ENCODE measurements at places on chromosomes 3 and 15.

- DNase-seq, result no peak
These were observed 336.1 kb upstream of the PROK2 start for GRCh38 chr3:72120806-72121778.

DNA sequence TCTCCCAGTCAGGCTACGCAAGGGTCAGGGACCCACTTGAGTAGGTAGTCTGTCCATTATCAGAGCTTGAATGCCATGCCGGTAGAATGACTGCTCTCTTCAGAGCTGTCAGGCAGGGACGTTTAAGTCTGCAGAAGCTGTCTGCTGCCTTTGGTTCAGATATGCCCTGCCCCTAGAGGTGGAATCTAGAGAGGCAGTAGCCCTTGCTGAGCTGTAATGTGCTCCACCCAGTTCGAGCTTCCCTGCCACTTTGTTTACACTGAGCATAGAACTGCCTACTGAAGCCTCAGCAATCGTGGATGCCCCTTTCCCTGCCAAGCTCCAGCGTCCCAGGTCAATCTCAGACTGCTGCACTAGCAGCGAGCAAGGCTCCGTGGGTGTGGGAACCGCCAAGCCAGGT, 57.5 kb upstream of the SETMAR start:
- DNase-seq, result no peak

DNA sequence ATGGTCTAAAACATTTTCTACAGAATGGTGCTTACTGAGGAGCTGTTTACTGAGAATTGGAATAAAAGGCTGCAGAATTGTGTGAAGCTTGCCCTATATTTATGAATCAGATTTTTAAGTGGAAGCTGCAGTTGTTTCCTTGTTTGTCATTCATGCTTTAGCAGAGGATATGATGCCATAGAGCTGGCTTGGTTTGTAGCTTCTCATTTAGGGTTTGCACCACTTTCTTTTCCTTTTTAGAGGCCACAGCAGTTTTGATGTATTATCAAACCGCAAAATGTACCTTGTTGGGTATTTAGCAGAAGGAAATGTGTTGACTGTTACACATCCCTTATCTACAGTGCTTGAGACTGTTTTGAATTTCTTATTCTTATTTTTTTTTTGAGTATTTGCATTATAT, 66.2 kb downstream of the RASA2 start:
- no peak for DNase-seq

DNA sequence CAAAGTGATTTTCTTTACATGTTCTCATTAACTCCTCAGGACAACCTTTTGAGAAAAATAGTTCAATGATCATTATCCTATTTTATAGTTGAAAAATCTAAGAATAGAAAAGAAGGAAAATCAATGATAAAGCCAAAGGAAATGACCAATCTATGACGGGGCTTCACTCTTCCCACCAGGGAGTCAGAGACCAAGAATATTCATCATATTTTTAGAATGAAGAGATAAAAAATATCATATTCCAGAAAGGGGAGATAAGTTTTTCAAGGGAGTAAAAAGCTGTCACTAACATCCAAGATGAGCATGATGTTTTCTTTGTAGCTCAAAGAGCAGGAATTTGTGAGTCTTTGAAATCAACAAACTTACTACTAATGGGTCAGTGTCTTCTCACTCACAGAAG, 71.5 kb upstream of the LPP start:
- DNase-seq, result no peak

- no peak for DNase-seq
These were observed 479.9 kb downstream of the CNTN4 start for GRCh38 chr3:2578560-2578959.

DNA sequence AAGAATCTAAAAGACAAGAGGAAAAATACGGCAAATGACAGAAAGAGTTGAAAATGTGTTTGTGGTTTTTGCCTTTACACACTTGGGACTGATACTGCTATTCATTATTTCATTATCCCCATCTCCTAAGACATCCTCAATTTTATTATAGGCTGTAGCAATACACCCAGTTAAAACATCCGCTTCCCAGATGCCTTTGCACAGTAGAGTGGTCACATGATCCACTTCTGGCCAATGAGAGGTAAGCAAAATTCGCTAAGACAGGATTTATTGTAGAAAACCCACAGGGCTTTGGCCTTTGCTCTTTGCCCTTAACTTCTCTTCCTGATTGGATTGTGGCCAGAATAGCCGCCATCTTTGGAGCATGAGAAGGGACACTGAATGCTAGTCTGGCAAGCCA, 53.2 kb upstream of the BOC start:
- DNase-seq, result no peak

- peak; percentile 25 for DNase-seq
These were observed 667 bp downstream of the CEMIP start for GRCh38 chr15:80779658-80780415.

DNA sequence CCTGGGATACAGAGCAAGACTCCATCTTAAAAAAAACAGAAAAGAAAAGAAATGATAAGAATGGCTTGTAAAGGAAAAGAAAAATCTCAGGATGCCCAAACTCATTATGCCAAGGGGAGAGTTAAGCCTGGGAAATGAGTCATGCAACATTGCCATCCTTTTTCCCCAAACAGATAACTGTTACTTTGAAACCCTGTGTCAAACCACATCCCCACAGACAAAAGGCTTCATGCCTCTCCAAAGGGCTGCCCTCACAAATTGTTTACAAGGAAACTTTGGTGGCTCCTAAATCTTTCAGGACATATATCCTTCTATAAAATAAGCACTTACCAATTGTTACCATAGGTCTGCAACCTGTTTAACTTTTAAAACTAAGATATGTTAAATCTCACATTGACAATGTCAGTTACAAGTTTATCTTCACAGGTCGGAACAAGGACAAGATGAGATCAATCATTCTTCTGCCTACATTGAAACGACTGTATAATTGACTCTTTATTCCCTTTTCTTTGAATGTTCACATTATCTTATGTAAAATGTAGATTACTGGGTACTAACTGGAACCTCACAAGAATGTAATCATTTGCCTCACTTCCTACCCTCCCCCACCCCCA, 18.6 kb upstream of the SENP7 start:
- DNase-seq, result no peak

DNA sequence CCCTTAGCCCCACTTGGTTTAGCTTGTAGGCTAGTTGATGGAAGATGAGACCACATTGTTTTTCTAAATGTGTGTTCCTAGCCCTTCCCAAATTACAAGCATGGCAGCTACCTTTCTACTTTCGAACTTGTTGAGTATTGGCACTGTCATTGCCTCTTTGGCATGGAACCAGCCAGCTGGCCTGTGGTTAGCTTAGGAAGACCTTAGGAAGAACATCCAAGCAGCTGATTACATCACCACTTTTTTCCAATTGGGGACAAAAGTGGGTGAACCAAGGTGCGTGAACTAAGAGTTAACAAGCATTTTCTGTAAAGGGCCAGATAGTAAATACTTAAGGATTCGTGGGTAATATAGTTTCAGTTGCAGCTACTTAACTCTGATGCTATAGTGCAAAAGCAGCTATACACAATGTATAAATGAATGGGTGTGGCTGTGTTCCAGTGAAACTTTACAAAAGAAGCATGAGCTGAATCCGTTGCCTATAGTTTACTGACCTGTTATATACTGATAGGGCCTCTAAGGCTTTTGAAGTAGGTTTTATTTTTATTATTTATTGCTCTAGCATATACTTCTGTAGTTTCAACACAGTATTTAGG, 8.5 kb downstream of the KLHL18 start:
- no peak for DNase-seq

DNA sequence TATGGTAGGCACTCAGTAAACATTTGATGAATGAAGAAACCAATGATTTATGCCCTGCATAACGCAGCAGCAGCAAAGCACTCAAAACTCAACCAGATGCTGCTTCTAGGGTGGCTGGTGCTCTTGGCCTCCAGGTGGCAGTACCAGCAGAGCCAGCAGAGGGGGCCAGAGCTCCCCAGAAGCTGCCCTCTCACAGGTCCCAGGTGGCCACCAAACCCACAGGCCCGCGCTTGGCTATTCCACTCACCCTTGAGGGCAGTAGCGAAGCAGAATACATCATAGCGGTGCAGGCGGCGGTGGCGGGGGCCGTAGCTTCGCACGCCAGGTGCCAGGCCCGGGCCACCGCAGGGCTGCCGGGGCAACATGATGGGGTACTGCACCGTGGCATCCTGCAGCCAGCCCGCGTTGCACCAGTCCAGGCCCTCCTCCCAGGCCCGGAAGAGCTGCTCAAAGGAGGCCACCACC, 16.6 kb downstream of the HAPLN3 start:
- DNase-seq, result peak; percentile 48

- DNase-seq, result no peak
These were observed 132.3 kb downstream of the PGPEP1L start for GRCh38 chr15:98875309-98875708.

- DNase-seq, result no peak
These were observed 26.5 kb upstream of the FAM98B start for GRCh38 chr15:38427380-38427779.

GRCh38 chr3:115624901-115625300, 1.6 kb downstream of the GAP43 start:
- no peak for DNase-seq

DNA sequence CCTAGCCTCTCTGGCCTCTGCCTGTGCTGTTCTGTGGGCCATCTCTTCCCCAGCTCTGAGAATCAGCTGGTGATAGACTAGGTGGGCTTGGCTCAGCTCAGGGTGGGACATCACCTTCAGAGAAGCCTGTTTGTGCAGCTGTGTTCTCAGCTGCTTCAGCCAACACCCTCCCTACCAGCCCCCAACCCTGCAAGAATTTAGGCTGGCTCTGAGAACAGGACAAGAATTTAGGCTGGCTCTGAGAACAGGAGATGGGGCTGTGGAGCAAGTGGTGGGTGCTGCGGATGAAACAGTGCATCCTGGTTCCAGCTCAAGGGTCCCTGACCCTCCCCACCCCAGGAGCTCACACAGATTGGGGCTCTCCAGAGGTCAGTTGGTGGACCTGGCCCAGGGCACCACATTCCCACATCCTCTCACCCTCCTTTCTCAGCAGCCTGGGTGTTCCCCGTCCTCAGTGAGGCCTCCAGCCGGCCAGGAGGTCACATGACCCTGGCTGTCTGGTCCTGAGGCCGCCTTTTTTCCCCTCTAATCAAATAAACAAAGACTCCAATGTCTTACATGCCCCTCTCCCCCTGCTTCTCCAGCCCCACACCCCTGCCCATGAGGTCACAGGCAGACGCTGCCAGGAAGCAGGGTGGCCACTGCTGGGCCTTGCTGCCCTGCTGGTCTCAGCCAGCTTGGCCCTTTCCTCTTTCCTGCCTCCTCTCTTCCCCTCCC, 14.9 kb downstream of the PLEKHO2 start:
- DNase-seq, result no peak

DNA sequence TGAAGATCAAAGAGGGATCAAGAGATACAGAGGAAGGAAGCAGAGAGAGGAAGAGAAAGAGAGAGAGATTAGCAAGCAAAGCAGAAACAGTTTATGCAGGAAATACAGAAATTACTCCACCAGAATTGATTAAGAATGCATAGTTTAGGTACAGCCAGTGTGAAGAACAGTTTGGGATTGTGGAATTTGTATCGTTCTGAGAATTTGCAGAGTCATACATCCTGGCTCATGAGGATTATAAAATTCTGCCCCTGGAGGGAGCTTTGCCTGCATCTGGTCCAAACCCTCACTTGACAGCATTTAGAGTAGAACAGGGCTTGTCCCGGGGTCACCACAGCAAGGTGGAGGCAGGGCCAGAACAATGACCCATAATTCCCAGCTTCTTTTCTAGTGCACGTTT, 44.1 kb downstream of the MASP1 start:
- DNase-seq, result no peak

GRCh38 chr15:64373360-64373759, 7.9 kb downstream of the PCLAF start:
- no peak for DNase-seq

DNA sequence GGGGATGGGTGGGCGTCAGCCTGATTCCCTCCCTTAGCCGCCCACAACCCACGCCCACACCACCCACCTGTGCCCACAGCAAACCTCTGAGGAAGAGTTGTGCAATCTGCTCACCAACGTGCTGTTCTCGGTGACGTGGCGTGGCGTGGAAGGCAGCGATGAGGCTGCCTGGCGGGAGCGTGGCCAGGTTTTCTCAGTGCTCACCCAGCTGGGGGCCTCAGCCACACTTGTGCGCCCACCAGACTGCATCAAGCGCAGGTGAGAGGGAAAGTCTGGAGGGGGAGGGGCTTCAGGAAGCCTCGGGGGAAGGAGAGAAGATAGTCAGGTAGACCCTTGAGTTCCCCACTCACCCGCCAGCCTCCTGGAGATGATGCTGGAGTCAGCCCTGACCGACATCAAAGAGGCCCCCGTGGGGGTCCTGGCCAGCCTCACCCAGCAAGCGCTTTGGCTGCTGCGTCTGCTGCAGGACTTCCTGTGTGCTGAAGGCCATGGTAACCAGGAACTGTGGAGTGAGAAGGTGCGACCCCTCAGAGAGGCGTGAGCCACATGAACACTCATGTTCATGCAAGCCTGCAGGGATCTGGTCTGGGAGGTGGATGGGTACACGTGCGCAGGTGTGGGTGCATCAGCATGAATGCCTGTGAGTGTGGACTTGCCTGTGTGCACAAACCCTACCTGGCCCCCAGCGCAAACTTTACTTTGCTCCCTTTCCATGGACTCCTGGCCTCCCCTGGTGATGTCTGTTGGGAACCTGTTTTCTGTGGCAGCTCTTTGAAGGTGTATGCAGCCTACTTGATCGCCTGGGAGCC, 21.7 kb downstream of the NBEAL2 start:
- DNase-seq, result no peak

- DNase-seq, result no peak
These were observed 38.3 kb downstream of the CNTN6 start for GRCh38 chr3:1131166-1131565.

- DNase-seq, result no peak
These were observed 153.9 kb downstream of the CPNE4 start for GRCh38 chr3:131880948-131881347.

- no peak for DNase-seq
These were observed 4.5 kb upstream of the LCTL start for GRCh38 chr15:66570327-66570726.

- DNase-seq, result no peak
These were observed 374.3 kb downstream of the TIGIT start for GRCh38 chr3:114668099-114668498.

- DNase-seq, result no peak
These were observed 102.2 kb upstream of the MANF start for GRCh38 chr3:51282931-51283330.

- DNase-seq, result no peak
These were observed 45.1 kb downstream of the CMTM7 start for GRCh38 chr3:32436816-32437189.

GRCh38 chr15:95410757-95411156, 919.7 kb upstream of the NR2F2 start:
- no peak for DNase-seq

DNA sequence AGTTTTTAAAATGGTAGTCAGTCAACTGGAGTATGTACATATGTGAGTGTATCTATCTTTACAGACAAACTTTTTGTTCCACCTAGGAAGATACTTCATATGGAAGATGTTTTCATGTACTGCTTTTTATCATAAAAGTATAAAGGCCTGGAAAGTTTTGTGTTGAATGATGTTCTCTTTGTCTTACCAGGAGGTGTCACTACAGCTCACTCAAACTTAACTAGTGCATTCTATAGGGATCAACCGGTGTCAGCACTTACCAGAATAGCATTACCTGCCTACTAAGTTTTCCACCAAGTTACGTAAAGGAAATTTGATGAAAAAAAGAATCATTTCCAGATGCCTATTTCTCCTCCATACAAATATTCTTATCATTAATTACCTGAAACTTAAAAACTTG, 522.6 kb upstream of the SEMA6D start:
- DNase-seq, result peak; percentile 4
